Fibroblast of the aortic adventitia (primary cell): ENCODE measurements at places on chromosomes 5 and 9.

GRCh38 chr5:55691265-55692105 lies 20.6 kb downstream of the SLC38A9 start:
- DNase-seq, result peak; percentile 80

- no peak for DNase-seq
Measured at GRCh38 chr5:164326219-164326618, 820.8 kb downstream of the MAT2B start.

DNA sequence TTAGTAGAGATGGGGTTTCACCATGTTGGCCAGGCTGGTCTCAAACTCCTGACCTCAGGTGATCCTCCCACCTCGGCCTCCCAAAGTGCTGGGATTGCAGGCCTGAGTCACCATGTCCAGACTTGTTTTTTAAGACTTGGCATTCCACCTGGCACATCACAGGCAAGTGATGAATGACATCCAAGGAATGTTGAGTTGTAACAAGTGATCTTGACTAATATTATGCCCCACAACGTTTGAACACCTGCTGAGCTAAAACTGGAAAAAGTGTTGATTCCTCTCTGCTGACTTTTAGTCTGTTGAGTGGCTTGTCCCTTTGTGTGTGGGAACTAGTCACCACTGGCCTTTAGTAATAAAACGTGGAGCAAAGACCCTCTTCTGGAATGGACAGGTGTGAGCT lies 54.6 kb downstream of the SUB1 start:
- DNase-seq, result no peak

GRCh38 chr9:98990181-98990870 lies 46.6 kb downstream of the COL15A1 start:
- DNase-seq, result no peak

- DNase-seq, result no peak
Measured at GRCh38 chr9:73441890-73442818, 290.5 kb downstream of the ANXA1 start.

GRCh38 chr5:6674886-6675285 lies 38.3 kb upstream of the TENT4A start:
- DNase-seq, result no peak

- peak; percentile 8 for DNase-seq
Measured at GRCh38 chr5:104635227-104635626, 1072.6 kb upstream of the NUDT12 start.

- no peak for DNase-seq
Measured at GRCh38 chr9:93902051-93902779, 52.9 kb downstream of the BARX1 start.

DNA sequence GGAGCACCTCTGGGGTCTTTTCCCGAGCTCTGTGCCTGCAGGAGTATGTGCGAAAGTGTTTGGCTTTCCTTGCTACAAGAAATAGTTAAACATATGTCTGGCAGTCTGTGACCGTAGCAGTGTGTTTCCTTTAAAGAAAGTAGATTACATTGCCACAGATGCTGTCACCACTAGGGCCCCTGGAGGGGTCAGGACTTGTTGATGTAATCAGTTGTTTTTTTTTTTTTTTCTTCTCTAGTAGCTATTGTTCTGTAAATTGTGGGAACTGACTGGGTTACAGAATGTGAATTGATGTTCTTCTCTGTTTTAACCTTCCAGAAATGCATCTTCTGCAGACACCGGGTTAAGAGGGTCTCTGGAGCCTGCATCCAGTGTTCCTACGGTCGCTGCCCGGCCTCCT lies 345.6 kb downstream of the KDM4C start:
- DNase-seq, result no peak

DNA sequence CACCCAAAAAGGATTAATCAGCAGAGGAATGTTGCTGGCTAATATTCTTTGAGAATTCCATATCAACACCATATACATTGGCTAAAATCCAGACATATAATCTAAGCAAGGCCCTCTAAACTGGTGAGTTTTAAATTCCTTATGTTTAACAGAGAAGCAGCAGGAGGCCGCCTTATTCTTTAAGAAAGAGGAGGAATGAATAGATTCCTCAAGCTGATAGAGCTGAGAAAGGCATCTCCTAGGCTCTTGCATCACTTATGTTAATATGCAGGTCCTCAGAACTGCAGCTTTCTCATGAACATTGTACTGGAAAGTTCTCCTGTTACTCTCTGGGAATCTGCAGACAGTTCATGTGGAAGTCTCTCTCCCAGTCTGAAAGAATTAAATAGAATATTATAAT lies 20.1 kb upstream of the SMARCA2 start:
- no peak for DNase-seq

- no peak for DNase-seq
Measured at GRCh38 chr9:76619197-76619596, 145.0 kb upstream of the PCA3 start.

DNA sequence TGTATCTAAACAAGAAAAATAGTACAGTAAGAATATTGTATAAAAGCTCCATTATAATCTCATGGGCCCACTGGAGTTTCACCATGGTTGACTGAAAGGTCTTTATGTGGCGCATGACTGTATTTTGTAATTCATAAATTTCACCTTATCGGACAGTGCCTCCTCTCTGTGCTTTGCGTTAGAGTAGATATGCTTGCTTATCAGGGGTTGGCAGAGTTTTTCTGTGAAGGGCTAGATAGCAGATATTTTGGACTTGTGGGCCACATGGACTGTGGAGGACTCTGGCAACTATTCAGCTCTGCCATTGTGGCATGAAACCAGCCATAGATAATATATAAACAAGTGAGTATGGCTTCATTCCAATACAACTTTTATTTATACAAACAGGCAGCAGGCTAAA lies 23.2 kb downstream of the GAPVD1 start:
- DNase-seq, result no peak

GRCh38 chr5:93161661-93162654 lies 419.1 kb downstream of the NR2F1-AS1 start:
- DNase-seq, result no peak

DNA sequence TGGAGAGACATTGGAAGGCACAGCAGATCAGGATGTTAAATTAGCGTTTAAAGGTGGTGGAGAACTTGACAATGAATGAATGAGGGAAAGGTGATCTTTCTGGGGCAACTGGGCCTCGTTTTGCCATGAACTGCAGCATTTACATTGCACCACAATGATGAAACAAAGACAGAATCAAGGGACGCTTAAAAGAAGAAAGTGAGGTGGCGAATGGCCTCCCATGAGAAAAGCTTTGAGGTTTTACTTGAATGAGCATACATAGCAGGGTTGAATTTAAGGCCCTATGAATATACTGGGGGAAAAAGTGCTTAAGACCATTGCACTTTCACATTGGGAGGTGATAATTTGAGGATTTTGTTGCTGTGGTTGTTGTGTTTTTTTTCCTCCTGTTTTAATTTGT lies 476.4 kb downstream of the ISL1 start:
- DNase-seq, result no peak

GRCh38 chr9:5879419-5880181 lies 11.1 kb upstream of the MLANA start:
- DNase-seq, result peak; percentile 59

DNA sequence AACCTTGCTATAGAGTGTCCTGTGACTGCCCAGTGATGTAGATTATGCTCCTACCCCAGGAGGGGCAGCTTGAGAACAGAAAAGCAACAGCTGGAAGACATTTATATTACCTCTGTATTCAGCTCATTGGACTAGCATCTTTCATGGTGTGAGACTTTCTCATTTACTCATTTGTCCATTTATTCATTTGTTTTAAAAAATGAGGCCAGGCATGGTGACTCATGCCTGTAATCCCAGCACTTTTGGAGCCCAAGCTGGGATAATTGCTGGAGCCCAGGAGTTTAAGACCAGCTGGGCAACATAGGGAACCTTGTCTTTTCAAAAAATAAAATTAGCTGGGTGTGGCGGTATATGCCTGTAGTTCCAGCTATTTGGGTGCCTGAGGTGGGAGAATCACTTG lies 130.0 kb upstream of the LHFPL2 start:
- peak; percentile 78 for DNase-seq

- DNase-seq, result no peak
Measured at GRCh38 chr5:165502893-165503691, 1997.7 kb downstream of the MAT2B start.

DNA sequence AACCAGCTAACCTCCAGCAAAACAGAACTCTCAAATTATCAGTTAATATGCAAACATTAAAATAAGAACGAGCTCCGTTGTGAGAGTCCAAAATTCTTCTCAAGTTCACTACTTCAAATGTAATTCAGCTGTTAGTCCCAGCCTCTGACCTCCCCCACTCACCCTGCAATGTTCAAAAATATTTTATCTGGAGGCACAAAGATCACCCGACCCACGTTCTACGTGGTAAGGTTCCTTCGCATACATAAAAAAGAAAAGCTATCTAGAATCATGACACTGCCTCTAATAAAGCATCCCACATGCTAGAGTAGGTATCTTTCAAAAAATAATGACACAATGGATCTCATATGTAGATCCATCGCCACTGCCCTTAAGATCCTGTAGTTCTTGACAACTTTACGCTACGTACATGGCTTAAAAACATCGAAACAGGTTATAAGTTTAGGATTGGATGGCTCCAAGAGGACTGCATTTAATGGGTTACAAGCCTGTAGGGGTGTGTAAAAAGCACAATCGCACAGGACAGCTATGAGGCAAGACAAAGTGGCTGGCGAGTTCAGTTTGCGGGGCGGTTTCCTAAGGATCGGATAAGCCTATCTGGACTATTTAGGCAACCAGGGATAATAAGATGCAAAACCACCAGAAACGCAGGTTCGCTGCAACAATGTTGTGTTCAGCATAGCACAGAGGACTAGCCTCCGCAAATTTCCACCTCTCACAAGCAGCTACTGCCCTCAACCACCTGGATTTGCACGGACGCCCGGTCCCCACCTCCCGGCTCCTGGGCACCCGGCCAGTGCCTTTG lies 969 bp downstream of the CLK4 start:
- peak; percentile 57 for DNase-seq

DNA sequence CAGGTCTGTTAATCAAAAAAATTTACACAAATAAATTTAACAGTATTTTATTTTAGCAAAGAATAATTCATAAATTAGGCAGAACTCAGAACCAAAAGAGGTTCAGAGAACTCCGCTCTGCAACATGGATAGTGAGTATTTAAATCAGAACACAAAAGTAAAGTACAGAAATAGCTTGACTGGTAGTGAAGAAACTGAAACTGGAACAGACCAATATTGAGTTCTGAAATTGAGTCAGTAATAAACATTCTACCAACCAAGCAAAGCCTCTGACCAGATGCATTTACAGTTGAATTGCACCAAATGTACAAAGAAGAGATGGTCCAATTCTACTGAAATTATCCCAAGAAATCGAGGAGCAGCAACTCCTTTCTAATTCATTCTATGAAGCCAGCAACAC lies 1542.8 kb downstream of the EFNA5 start:
- DNase-seq, result no peak
